Activated naive CD8-positive, alpha-beta T cell treated with anti-CD3 and anti-CD28 coated beads, Interleukin-2, amount 10 ng/mL, durations not matched to agents 7 days and 5 days (primary cell): ENCODE measurements at places on chromosomes 6 and 20. TPM values are rescaled to one million over a fixed set of nuclear protein-coding genes. Genes with fewer than 3 reads are reported as not detected.
A peak's percentile ranks its signal among the peaks of the same experiment; 100 is the strongest.

The BNIP5 gene
- not detected for total RNA-seq

The CHMP4B gene
- total RNA-seq: 75.7 TPM

The FERMT1 gene
- total RNA-seq: not detected

The ABHD16B gene
- total RNA-seq: not detected

The IER3 gene
- total RNA-seq: 49.1 TPM

The SDCBP2 gene
- total RNA-seq: 5.1 TPM

The TREM1 gene
- not detected for total RNA-seq

The ALDH8A1 gene
- 1.3 TPM for total RNA-seq

GRCh38 chr20:21126581-21126870 is 644 bp downstream of the KIZ start:
- no peaks in the 10 kb centered on the region for H3K27me3 ChIP-seq
- no peak for DNase-seq
- peaks cover 20% of the 10 kb centered on the region for H3K4me1 ChIP-seq

DNA sequence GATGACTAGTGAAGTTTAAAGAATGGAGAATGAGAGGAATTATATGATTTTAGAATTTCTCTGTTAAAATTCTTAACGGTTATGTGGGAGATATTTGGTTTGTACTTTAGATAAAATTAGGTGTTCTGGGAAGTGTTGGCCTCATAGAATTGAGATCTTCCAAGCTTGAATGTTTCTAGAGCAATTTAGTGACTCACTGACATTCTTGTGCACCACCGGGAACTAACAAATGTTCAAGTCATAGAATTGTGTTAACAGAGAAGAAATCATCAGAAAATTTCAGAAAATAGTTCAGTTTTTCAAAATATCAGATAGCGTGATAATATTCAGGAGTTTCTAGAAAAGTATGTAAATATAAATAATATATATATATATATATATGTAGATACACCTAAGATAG is 67.9 kb upstream of the BMP5 start:
- no peak for DNase-seq
- no peak overlapping the region for H3K4me3 ChIP-seq
- no peak overlapping the region for H3K27ac ChIP-seq
- H3K36me3 ChIP-seq: no peaks in the 10 kb centered on the region
- no peaks in the 10 kb centered on the region for H3K27me3 ChIP-seq

DNA sequence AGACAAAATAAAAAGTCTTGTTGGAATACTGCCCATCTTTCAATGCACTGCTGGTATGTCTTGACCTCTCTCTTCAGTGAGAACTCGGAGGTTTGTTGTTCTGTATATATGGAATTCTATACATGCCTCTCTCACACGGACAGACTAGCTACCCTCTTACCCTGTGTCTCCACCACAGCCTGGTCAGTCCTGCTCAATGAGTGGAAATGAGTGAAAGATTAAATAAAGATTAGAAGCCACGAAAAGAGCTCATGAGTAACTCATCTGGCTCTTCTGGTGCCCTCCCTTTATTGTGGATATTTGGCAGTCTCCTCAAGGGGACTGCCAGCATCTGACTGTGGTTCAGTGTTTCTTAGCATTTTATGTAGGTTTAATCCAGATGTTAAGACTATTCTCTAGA is 262.8 kb upstream of the MAP3K7 start:
- H3K27me3 ChIP-seq: peaks cover 12% of the 10 kb centered on the region
- H3K27ac ChIP-seq: no peak overlapping the region
- no peaks in the 10 kb centered on the region for H3K4me1 ChIP-seq
- no peak for DNase-seq
- H3K36me3 ChIP-seq: no peaks in the 10 kb centered on the region

DNA sequence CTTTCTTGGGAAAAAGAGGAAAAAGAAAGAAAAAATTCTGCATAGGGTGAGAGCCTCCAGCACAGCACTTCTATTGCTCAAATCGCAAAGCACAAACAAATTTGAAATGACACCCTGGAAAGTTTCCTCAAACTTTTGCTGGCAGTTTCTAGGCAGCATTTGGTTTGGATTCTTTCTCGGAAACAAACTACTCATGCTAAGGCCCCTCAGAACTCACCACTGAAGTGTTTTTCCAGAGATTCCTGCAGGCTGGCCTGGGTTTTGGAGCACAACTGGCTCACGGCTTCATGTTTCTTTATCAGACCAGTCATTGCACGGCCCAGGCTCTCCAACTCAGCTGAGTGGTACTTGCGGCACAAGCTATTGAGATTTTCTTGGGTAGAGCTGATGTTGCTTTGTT is 237.8 kb downstream of the SYNE1 start:
- H3K27me3 ChIP-seq: peaks cover under 1% of the 10 kb centered on the region
- no peak overlapping the region for H3K27ac ChIP-seq
- no peaks in the 10 kb centered on the region for H3K4me1 ChIP-seq
- no peak overlapping the region for H3K4me3 ChIP-seq
- no peak for DNase-seq

GRCh38 chr6:21348504-21349195 is 244.9 kb upstream of the SOX4 start:
- no peaks in the 10 kb centered on the region for H3K4me1 ChIP-seq
- no peak overlapping the region for H3K27ac ChIP-seq
- H3K36me3 ChIP-seq: no peaks in the 10 kb centered on the region
- H3K4me3 ChIP-seq: no peak overlapping the region
- DNase-seq: no peak
- H3K27me3 ChIP-seq: peaks cover 2% of the 10 kb centered on the region

DNA sequence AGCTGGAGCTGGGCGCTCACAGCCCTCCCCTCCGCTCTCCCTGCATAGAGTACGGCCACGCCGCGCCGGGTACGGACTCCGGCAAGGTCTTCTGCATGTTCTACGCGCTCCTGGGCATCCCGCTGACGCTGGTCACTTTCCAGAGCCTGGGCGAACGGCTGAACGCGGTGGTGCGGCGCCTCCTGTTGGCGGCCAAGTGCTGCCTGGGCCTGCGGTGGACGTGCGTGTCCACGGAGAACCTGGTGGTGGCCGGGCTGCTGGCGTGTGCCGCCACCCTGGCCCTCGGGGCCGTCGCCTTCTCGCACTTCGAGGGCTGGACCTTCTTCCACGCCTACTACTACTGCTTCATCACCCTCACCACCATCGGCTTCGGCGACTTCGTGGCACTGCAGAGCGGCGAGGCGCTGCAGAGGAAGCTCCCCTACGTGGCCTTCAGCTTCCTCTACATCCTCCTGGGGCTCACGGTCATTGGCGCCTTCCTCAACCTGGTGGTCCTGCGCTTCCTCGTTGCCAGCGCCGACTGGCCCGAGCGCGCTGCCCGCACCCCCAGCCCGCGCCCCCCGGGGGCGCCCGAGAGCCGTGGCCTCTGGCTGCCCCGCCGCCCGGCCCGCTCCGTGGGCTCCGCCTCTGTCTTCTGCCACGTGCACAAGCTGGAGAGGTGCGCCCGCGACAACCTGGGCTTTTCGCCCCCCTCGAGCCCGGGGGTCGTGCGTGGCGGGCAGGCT is 4.6 kb downstream of the KCNK15 start:
- no peaks in the 10 kb centered on the region for H3K36me3 ChIP-seq
- no peak overlapping the region for H3K27ac ChIP-seq
- peaks cover 23% of the 10 kb centered on the region for H3K27me3 ChIP-seq

DNA sequence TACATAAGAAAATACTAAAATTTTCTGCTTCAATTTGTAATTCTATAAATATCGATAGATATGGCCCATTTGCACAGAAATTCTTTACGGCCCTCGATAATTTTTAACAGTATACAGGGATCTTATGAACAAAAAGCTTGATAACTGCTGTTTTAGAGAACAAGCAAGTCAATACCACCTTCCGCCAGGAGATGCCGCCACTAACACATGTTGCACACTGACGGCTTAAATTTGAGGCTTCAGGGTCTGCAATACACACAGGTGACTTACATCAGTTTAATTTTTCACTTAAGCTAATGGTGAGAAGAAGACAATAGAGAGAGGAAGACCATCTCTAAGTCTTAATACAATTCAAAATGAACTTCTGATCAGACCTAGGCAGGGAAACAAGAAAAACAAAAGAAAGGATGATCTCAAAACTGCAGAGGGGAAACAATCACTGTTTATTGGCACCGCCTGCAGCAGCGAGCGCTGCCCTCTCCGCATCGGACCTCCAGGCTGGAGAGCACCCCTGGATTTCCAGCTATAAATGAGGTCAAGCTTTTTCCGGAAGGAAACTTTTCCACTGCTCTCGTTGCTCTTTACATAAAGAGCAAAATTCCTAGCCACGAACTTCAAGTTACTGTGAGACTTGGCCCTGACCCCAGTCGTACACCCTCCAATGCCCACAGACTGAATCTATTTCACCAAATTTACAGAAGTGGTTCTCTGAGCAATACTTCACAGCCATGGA is 53.9 kb downstream of the OTOR start:
- no peaks in the 10 kb centered on the region for H3K4me1 ChIP-seq
- H3K36me3 ChIP-seq: no peaks in the 10 kb centered on the region
- peaks cover 34% of the 10 kb centered on the region for H3K27me3 ChIP-seq

GRCh38 chr6:128713461-128713860 is 169.5 kb upstream of the LAMA2 start:
- no peaks in the 10 kb centered on the region for H3K36me3 ChIP-seq
- no peak overlapping the region for H3K27ac ChIP-seq
- no peaks in the 10 kb centered on the region for H3K4me1 ChIP-seq
- DNase-seq: no peak
- H3K4me3 ChIP-seq: no peak overlapping the region

DNA sequence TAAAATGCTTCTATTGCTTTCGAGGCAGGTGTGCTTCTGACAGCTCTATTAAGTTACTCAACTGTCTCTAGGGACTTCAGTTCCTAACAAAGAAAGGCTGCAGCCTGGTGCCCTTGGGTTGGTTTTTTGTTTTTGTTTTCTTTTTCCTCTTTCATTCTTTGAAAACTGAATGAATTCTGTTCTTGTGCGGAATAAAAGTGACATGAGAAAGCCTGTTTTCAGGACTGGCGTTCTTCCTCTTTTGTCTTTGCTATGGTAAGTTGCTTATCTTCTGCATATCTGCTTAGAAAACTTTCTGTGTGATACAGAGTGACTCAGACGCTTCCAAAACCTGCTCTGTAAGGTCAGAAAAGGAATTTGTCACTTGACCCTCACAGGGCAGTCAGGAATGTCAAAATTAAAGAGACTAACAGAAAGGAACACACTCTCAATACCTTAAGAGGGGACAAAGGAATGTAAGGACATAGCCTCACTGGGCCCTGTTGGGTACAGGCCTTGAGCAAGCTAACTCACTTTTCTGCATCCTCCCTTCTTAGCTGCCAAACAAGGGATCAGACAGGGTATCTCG is 56.2 kb upstream of the NHSL1 start:
- no peaks in the 10 kb centered on the region for H3K4me1 ChIP-seq
- no peak overlapping the region for H3K27ac ChIP-seq
- H3K36me3 ChIP-seq: no peaks in the 10 kb centered on the region
- no peak for DNase-seq

- H3K36me3 ChIP-seq: peaks cover 14% of the 10 kb centered on the region
- DNase-seq: peak; percentile 94
- peak within 1 kb of the TSS; percentile 95 for H3K4me3 ChIP-seq
- peaks cover 7% of the 10 kb centered on the region for H3K27me3 ChIP-seq
- H3K27ac ChIP-seq: peak within 1 kb of the TSS; percentile 94
- peaks cover 34% of the 10 kb centered on the region for H3K4me1 ChIP-seq
These were observed at the start of gene ELOVL5 for GRCh38 chr6:53348371-53349208. Gene ELOVL5, minus strand, starts transcription at chr6:53348950. Its CDS starts 53,251 bp downstream, at chr6:53295699.

- H3K4me3 ChIP-seq: no peak overlapping the region
- peaks cover 23% of the 10 kb centered on the region for H3K27me3 ChIP-seq
- DNase-seq: no peak
- no peaks in the 10 kb centered on the region for H3K4me1 ChIP-seq
- H3K27ac ChIP-seq: no peak overlapping the region
These were observed 11.0 kb downstream of the CD24 start for GRCh38 chr6:106963544-106963943.

DNA sequence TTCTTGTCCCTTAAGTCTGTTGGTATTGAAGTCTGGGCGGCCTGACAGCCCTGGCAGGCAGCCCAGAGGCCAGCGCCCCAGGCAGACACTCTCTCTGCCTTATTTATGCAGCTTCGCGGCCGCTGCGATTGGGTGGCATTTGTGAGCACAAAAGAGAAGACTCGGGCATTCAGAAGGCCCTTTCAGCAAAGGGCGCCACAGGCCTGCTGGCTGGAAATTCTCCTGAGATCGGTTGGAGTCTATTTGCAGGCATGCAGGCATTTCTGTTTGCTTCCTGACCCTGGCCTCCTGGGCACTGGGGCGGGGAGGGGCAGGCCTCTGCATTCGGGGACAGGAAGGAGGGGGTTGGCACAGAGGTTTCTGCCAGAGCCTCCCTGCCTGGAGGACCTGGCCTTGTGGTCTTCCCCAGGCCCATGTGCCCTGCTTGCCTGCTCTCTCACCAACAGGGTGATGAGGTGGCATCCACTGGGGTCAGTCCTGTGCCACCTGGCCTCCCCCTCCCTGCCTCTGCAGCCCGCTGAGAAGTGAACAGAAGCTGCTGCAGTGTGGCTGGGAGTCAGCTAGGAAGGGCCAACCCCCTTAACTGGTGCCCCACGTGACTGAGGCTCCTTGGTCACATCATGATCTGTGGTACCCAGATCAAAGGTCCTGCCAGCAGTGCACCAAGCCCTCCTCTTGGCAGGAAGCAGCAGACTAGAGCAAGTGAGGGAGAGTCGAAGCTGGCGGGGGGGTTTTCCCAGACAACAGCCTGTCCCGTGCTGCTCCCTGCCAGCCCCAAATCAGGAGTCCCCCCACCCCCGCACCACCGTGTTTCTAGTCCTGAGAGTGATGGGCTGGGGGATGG is 16.6 kb upstream of the CCDC167 start:
- peak overlapping the region; percentile 99 for H3K27ac ChIP-seq
- peak overlapping the region; percentile 86 for H3K4me3 ChIP-seq
- H3K36me3 ChIP-seq: no peaks in the 10 kb centered on the region
- peak; percentile 76 for DNase-seq
- no peaks in the 10 kb centered on the region for H3K27me3 ChIP-seq

DNA sequence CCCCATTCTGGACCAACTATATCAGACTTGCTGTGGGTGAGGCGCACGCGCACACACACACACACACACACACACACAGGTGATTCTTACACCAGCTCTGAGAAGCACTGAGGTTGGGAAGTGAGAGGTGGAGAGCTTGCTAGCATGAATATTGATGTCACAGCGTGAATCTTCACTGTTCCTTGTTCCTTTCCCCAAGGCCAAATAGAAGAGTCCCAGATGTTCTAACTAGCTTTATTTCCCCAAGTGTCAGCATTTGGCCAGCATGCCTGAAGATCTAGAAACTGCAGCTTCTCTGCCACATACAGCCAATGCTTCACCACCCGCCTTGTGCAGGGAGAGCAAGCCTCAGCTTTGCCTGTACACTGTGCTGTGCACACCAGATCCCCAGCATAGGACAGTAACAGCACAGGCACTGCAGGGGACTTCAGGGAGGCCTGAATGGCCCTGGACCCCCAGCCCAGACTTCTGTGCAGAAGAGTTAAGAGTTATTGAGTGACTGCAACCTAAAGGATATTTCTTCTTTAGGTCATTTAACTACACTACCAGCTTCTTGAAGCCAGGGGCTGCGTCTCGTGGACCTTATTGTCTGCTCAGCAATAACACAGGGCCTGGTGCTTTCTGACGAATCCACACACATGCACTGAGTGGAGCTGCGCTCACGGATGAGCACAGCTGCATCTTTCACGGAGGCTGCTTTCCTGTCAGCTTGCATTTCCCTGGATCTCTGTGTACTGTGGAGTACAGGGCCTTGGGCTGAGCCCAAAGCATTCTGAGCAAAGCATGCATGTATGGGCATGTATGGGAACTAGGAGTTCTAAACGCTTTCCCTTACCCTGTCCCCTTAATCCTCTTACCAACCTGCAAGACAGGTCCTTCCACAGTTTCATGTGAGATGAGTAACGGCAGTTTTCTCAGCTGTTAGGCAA is 13.9 kb upstream of the CD93 start:
- no peaks in the 10 kb centered on the region for H3K36me3 ChIP-seq
- peaks cover 2% of the 10 kb centered on the region for H3K27me3 ChIP-seq
- DNase-seq: no peak
- H3K4me3 ChIP-seq: no peak overlapping the region
- H3K27ac ChIP-seq: no peak overlapping the region
